ENCODE measurements at places on chromosomes 12 and 14.

GRCh38 chr12:101780599-101780998, 41.3 kb upstream of the SYCP3 start:
- DNase-seq = no peak

GRCh38 chr14:61588419-61588901, 106.9 kb upstream of the HIF1A start:
- DNase-seq = no peak

- no peak for DNase-seq
Observed at GRCh38 chr14:53525608-53526007, 372.5 kb upstream of the DDHD1 start.

DNA sequence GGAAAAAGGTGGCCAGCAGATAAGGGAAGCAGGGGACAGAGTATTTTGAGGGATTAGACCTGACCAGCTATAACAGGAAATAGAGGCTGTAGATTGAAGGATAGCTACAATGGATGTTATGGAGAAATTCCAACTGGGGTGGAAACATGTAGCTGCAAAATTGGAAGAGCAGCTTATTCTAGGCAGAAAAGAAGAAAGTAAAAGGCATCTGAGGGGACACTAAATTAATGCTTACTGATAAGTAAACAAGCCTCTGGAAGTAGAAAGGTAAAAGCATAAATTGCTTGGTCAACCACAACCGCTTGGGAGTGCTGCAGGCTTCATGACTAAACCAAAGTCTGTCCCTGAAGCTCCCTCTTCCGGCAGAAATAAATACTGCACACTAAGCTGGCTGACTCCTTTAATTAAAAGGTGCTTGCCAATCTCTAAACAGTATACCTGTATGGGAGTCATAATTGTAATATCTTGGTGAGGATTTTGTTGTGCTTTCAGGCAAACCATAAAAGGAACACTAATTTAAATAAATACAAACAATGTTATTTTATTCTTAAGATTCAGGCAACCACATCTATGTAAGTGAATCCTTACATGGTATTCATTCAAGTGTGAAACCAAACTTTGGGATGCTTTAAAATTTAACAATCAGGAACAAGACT, 7.7 kb downstream of the UBC start:
- peak; percentile 80 for DNase-seq

GRCh38 chr12:27824126-27824842, 44.2 kb upstream of the MANSC4 start:
- DNase-seq = no peak

DNA sequence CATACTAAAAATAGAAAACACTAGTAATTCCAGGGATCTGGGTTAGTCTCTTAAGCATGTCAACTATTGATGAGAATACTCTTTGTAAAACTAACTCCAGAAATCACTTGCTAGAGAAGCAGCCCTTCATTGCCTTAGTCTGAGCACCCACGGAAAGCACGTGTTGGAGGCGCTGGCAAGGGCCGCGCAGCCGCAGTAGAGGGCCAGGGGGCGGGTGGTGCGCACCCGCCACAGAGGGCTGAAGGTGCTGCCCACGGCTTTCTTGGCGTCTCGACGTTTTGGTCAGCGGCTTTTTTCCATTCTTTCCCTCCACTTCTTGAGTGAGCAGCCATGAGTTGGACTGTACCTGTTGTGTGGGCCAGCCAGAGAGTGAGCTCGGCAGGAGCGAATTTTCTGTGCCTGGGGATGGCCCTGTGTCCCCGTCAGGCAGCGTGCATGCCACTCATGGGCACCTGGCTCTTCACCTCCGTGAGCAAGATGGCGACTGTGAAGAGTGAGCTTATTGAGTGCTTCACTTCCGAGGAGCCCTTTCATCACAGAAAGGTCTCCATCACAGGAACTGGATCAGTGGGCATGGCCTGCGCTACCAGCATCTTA, 68.4 kb upstream of the PPM1H start:
- no peak for DNase-seq

GRCh38 chr12:115504306-115505290, 772.9 kb downstream of the MED13L start:
- DNase-seq = no peak

GRCh38 chr14:81178063-81178462, 42.7 kb downstream of the GTF2A1 start:
- DNase-seq = no peak

GRCh38 chr12:51127050-51127729, 43.8 kb upstream of the CSRNP2 start:
- no peak for DNase-seq

All from activated T-cell treated with anti-CD3 and anti-CD28 coated beads for 1 hour (primary cell).